ENCODE measurements at places on chromosomes 1 and 21.

GRCh38 chr1:32768110-32768850 lies 48.9 kb downstream of the YARS1 start:
- no peak for DNase-seq

- no peak for DNase-seq
These were observed 8.5 kb upstream of the EXO1 start for GRCh38 chr1:241839369-241839979.

DNA sequence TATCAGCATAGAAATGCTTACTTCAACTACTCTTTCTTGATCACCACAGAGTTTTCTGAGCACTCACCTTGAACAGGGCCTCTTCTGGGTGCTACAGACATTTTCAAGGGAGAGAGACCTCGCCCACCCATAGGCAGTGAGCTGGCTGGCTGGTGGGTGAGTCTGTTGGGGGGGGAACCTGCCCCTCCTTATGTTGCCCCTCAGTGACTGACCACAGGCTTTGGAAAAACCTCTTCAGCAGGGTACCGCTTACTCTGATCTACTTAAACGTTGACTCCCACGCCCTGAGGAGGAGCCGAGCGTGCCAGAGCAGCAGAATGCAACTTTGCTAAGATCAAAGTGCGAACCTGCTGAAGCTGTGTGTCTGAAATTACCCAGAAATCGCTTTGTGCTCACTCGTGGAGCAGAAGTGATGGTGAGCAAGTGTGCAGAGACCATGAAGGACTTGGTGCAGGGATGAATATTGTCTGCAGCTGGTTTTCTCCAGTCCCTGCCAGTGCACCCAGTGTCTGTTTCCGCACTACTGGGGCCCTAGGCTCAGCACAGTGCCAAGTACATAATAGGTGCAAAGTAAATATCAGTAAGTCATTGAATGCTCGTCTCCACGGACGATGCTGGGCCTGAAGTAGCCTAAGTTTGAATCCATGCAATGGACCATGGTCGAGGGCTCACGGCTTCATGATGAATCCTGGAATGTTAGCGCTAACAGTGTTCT lies 158.7 kb upstream of the IRF2BP2 start:
- DNase-seq = no peak

DNA sequence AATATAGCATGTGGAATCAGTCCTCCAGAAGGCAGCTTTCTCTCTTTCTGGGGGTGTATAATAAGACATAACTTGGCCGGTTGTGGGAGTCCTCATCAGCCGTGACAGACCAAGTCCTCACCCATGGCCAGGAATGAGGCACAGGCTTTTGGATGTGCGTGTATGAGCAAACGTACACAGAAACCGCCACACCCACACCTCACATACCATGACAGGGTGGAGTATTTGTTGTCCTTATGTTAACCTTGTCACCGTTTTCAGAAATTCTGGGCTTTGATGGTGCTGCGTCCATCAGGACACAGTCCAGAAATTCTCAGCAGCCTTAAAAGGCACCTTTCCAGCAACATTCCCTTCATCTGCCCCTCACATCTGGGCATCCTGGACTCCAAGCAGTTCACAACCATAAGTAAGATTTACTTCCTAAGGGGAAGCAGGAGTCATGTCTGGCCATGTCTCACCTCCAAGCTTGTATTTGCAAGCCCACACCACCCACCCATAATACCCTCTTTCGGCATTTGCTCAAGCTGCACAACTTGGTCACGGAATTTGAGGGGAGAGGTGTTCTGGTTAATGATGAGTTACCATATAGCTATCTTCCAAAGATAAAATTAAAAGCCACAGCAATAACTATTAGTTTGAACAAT lies 12.4 kb downstream of the C1orf116 start:
- no peak for DNase-seq

GRCh38 chr1:41400225-41400624 lies 39.0 kb downstream of the FOXO6 start:
- DNase-seq = no peak
